ENCODE measurements at places on chromosomes 16 and 17. TPM values are rescaled to one million over a fixed set of nuclear protein-coding genes. Genes with fewer than 3 reads are reported as not detected.

Gene TEDC2
- 34.2 TPM for total RNA-seq

- H3K4me1 ChIP-seq = peaks cover 15% of the 10 kb centered on the region
- no peaks in the 10 kb centered on the region for H3K36me3 ChIP-seq
- H3K27me3 ChIP-seq = no peaks in the 10 kb centered on the region
- no peak overlapping the region for H3K4me3 ChIP-seq
These were observed 78.2 kb downstream of the CCDC182 start for GRCh38 chr17:57666946-57667345.

- no peak overlapping the region for H3K27ac ChIP-seq
- DNase-seq = no peak
- no peaks in the 10 kb centered on the region for H3K36me3 ChIP-seq
- no peaks in the 10 kb centered on the region for H3K27me3 ChIP-seq
These were observed 127.6 kb downstream of the IRX3 start for GRCh38 chr16:54158986-54159385.

DNA sequence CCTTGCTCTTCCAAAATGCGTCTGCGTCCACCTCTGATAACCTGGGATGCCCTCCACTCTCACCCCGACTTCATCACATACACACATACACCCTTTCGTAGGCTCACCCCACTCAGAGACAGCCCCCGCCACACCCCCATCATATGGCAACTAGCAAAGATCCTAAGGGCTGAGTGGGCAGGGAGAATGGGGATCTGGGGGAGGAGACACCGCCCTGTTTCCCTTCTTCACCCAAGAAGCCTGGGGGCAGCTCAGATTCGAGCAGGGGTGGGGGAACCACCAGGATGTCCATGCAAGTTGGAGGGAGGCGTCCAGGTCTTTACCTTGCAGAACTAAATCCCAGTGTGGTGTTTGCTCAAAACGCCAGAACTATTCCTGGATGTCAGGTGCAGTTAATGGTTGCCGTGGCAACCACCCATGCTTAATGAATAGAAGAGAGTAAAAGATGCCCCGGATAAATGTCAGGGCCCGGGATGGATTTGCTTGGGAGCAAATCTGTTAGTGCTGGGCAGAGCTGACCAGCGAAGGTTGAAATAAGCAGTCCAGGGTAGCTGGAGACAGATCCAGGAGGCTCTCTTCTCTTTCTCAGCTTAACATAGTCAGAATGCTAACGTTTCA is 72.8 kb downstream of the CACNG3 start:
- H3K4me1 ChIP-seq = no peaks in the 10 kb centered on the region
- no peak overlapping the region for H3K4me3 ChIP-seq
- no peaks in the 10 kb centered on the region for H3K27me3 ChIP-seq
- no peak for DNase-seq
- H3K27ac ChIP-seq = no peak overlapping the region

Gene IRX6
- not detected for total RNA-seq

Gene SAMD14
- total RNA-seq = 0.92 TPM

Gene CIAO3
- 37.9 TPM for total RNA-seq

DNA sequence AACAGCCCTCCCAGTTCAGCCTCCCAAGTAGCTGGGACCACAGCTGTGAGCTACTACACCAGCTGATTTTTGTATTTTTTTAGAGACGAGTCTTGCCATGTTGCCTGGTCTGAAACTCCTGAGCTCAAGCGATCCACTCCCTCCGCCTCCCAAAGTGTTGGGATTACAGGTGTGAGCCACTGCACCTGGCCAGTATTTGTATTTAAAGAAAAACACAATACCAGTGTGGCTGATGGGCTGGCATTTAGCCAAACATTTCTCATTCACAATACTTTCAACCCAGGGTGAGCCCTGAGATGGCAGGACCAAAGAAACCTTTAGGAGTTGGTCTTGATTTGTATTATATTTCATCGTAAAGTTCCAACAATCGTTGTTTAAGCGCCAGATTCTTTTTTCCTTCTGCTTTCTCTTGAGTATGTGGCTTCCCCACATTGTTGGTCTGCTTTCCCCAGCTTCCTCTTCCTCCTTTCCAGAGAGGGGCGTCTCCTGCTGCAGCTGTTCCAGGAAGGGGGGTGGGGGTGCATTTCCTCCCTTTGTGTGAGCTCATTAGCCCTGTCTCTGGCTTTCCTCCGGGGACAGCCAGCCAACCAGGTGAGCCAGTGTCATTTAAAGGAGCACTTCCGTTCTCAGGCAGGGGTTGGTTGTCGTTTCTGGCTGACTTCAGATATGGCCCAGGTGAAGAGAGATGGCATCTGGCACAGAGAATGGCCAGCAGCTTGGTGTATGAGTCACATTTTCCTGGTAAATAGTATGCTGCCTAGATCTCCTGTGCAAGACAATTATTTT is 79.9 kb downstream of the GPRC5B start:
- no peaks in the 10 kb centered on the region for H3K27me3 ChIP-seq
- DNase-seq = no peak
- peak overlapping the region; percentile 23 for H3K4me3 ChIP-seq
- H3K4me1 ChIP-seq = peaks cover 14% of the 10 kb centered on the region
- H3K36me3 ChIP-seq = no peaks in the 10 kb centered on the region

Gene ARHGDIG
- total RNA-seq = not detected

- H3K36me3 ChIP-seq = peaks cover 30% of the 10 kb centered on the region
- no peak for DNase-seq
- no peak overlapping the region for H3K27ac ChIP-seq
- no peaks in the 10 kb centered on the region for H3K27me3 ChIP-seq
These were observed 27.9 kb downstream of the POLR2A start for GRCh38 chr17:7512105-7512504.

DNA sequence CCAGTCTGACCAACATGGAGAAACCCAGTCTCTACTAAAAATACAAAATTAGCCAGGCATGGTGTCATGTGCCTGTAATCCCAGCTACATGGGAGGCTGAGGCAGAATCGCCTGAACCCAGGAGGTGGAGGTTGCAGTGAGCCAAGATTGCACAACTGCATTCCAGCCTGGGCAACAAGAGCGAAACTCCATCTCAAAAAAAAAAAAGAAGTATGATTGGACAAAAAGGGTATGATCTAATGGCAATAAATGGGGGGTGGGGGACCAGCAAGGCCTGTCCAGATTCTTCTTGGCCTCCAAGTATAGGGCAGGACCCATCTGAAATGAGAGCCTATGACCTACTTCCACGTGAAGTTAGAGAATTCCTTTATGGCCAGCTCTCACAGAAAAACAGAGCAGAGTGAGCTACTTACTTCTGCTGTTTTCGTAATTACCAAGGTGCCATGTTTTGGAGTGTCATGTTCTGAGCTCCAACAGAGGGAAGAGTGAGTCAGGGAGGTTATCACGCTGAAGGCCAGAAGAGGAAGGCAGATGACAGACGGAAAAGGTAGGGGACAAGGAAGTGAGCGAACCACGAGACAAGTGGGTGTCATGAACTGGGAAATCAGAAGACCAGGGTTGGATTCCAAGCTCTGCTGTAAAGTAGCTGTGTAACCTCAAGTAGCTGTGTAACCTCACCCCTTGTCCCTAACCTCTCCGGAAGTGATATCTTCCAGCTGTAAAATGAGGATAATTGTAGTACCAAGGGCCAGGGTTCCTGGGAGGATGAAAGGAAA is 3.6 kb upstream of the ZMYND15 start:
- H3K36me3 ChIP-seq = no peaks in the 10 kb centered on the region
- no peak overlapping the region for H3K4me3 ChIP-seq
- no peak overlapping the region for H3K27ac ChIP-seq
- H3K27me3 ChIP-seq = peaks cover 7% of the 10 kb centered on the region

Gene GPR142
- total RNA-seq = not detected

DNA sequence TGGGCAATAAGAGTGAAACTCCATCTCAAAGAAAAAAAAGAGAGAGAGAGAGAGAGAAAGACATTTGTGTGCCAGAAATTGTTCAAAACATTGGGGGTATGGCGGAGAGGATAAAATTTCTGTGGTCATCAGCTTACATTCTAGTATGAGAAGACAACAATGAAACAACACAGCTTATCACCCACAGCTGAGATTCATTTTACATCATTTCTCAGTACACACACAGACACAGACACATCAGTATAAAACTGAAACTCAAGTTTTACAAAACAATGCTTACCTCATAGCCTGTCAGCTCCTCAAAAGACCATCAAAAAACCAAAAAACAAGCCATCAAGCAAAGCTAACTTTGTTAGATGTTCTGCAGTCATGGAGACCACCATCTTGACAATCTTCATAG is 31.4 kb upstream of the CNEP1R1 start:
- no peak for DNase-seq
- no peaks in the 10 kb centered on the region for H3K36me3 ChIP-seq
- H3K27me3 ChIP-seq = no peaks in the 10 kb centered on the region
- no peak overlapping the region for H3K27ac ChIP-seq

DNA sequence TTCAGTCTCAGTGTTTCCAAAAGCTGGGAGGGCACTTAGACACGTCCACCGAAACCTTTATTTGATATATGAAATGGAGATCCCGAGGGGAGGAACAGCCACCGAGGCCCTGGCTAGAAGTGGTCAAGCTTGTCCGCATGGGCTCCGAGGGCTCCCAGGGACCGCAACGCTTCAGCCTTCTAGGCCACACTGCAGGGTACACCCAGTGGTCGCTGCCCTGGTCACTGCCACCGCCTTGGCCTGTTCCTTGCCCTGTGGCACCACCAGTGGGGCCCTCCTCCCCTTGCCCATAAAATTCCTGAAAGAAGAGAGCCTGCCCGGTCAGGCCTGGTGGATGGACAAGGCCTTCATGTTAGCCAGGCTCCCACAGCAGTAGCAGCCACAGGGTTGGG is 43.8 kb upstream of the SMPD3 start:
- peak; percentile 26 for DNase-seq
- H3K27ac ChIP-seq = no peak overlapping the region
- no peak overlapping the region for H3K4me3 ChIP-seq
- no peaks in the 10 kb centered on the region for H3K36me3 ChIP-seq
- H3K27me3 ChIP-seq = no peaks in the 10 kb centered on the region

GRCh38 chr16:50596762-50597450 is 48.7 kb downstream of the NKD1 start:
- H3K27ac ChIP-seq = no peak overlapping the region
- H3K4me3 ChIP-seq = no peak overlapping the region
- peaks cover 18% of the 10 kb centered on the region for H3K4me1 ChIP-seq
- H3K36me3 ChIP-seq = no peaks in the 10 kb centered on the region
- no peaks in the 10 kb centered on the region for H3K27me3 ChIP-seq
- DNase-seq = no peak

Gene TEX14
- 0.11 TPM for total RNA-seq

GRCh38 chr17:67813803-67814180 is 11.5 kb upstream of the BPTF start:
- DNase-seq = no peak
- no peaks in the 10 kb centered on the region for H3K4me1 ChIP-seq
- no peak overlapping the region for H3K27ac ChIP-seq
- H3K36me3 ChIP-seq = no peaks in the 10 kb centered on the region
- no peaks in the 10 kb centered on the region for H3K27me3 ChIP-seq

Gene TBC1D3K
- not detected for total RNA-seq

Gene SYCE1L
- 4.6 TPM for total RNA-seq

- H3K4me1 ChIP-seq = peaks cover 54% of the 10 kb centered on the region
- peak; percentile 72 for DNase-seq
- peak overlapping the region; percentile 72 for H3K27ac ChIP-seq
- H3K27me3 ChIP-seq = no peaks in the 10 kb centered on the region
- peaks cover 45% of the 10 kb centered on the region for H3K36me3 ChIP-seq
These were observed 30.3 kb downstream of the HMOX2 start for GRCh38 chr16:4506450-4506849.

DNA sequence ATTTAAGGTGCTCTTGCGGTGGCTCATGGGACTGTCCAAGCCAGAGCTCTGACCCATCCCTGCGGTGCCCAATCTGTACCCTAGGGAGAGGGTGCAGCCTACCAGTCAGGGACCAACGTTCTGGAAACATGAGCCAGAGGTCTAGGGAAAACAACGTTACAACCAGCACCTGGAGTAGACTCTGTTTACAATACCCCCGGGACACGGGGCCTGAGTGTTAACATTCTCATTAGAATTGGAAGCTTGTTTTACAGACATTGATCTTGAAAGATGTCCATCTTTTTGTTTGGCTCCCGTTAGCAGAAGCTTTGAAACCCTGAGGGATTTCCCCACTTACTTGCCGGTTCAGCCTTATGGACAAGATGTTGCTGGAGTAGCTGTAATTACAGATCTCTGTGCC is 6.9 kb downstream of the WIPI1 start:
- H3K27ac ChIP-seq = no peak overlapping the region
- no peak for DNase-seq
- peaks cover 5% of the 10 kb centered on the region for H3K36me3 ChIP-seq

DNA sequence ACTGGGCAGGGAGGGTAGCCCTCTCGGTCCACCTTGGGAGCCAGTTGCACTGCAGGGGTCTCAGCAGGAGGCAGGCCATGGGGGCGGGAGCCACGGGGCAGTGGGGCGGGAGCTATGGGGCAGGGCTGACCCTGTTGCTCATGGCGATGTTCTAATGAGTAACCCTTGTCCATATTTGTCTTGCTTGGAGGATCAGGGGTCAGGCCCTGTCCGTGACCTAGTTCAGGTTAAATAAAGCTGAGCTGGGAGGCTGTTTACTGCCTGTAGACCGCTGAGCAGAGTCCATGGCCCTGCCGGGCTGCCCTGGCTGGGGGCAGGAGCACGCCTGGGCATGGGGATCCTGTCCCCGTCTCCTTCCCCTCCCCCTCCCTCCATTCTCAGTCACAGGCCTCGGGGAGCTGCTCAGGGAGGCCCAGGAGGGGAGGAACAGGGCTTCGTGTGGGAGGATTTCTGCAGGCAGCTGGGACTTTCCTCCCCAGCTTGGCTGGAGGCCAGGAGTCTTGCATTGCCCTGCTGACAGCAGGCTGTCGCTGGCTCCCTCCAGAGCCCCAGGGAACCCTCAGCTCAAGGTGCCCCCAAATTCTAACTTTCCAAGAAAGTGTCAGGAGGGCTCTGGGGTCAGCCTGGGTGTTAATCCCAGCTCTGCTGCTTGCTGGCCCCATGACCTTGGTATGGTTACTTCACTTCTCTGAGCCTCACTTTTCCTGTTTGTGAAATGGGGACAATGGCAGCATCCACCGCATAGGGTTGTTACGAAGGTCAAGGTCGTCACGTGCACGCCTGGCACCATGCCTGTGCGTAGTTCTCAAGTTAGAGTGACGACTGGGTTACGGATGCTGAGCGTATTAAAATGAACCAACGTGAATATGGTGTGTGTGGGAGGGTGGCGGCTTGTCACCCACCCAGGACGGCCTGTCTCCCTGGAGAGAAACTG is 6.1 kb upstream of the SERPINF2 start:
- no peak overlapping the region for H3K27ac ChIP-seq
- DNase-seq = no peak
- no peaks in the 10 kb centered on the region for H3K27me3 ChIP-seq
- H3K4me3 ChIP-seq = no peak overlapping the region
- H3K4me1 ChIP-seq = no peaks in the 10 kb centered on the region

GRCh38 chr16:8826278-8826879 is 28.7 kb downstream of the PMM2 start:
- H3K27me3 ChIP-seq = no peaks in the 10 kb centered on the region
- H3K36me3 ChIP-seq = peaks cover 9% of the 10 kb centered on the region
- no peak overlapping the region for H3K27ac ChIP-seq
- no peak overlapping the region for H3K4me3 ChIP-seq
- H3K4me1 ChIP-seq = no peaks in the 10 kb centered on the region

GRCh38 chr17:81056312-81056711 is 21.4 kb downstream of the BAIAP2 start:
- H3K4me1 ChIP-seq = no peaks in the 10 kb centered on the region
- H3K36me3 ChIP-seq = no peaks in the 10 kb centered on the region
- H3K27ac ChIP-seq = no peak overlapping the region
- DNase-seq = no peak
